ENCODE measurements at places on chromosomes 16 and 17. TPM values are rescaled to one million over a fixed set of nuclear protein-coding genes. Genes with fewer than 3 reads are reported as not detected.

The KCNH6 gene
- not detected for total RNA-seq

The SLC5A11 gene
- total RNA-seq, result not detected

The MYH2 gene
- total RNA-seq, result not detected

The KRTAP9-7 gene
- total RNA-seq, result not detected

The CCDC78 gene
- total RNA-seq, result not detected

The APOH gene
- not detected for total RNA-seq

Data from epithelial cell of alveolus of lung (primary cell).